ENCODE measurements at places on chromosomes 16 and 17. TPM values are rescaled to one million over a fixed set of nuclear protein-coding genes. Genes with fewer than 3 reads are reported as not detected.

Gene NUP93
- total RNA-seq, result 65.9 TPM

- no peak for DNase-seq
These were observed 8.8 kb downstream of the ADAT1 start for GRCh38 chr16:75614066-75614897.

DNA sequence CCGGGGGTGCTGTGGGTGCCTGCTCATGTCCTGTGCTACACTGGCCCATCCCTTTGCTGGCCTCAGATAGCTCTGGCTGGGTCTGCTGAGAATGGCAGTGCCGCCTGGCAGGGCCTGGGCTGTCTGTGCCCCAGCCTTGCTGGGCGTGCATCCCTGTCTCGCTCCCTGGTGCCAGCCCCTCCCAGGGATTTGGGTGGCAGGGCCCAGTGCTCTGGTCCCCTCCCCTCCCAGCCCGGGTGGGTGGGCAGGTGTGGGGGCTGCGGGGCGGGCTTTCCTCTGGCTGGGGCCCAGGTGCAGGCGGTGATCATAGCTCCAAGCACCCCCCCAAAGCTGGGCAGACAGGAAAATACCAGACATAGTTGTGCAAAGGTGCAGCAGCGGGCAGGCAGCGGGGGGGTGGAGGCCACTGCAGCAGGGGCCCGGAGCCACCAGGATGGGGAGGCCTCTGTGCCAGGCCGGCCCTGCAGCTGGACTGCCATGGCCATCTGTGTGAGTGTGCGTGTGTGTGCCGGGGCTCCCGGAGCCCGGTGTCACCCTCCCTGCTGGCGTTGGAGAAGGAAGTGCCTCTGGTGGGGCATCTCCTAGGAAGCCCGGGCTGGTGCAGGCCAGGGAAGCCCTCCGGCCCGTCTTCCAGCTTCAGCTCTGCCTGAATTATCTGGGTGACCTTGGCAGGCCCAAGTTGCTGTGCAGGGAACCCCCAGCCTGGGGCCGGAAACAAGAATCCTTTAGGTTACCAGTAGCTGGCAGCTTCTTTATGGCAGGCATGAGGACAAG, 7.4 kb downstream of the GLIS2 start:
- no peak for DNase-seq

DNA sequence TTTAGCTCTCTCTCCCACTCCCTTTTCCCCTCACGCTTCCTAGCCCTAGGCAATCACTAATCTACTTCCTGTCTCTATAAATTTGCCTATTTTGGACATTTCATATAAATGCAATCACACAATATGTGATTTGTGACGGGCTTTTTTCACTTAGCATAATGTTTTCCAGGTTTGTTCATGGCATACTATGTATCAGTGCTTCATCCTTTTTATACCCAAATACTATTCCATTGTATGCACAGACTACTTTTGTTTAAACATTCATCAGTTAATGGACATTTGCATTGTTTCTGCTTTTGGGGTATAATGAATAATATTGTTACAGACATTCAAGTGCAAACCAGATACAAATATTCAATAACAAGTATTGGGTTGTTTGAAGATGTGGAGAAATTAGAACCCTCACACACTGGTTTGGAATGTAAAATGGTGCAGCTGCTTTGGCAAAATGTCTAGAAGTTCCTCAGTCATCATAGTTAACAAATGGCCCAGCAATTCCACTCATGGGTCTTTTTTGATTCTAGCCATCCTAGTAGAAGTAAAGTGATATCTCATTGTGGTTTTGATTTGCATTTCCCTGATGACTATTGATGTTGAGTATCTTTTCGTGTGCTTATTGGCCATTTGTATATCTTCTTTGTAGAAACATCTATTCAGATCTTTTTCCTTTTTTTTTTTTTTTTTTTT, 67.7 kb downstream of the TBX4 start:
- no peak for DNase-seq

- no peak for DNase-seq
These were observed 84.6 kb downstream of the GP2 start for GRCh38 chr16:20242568-20243255.

DNA sequence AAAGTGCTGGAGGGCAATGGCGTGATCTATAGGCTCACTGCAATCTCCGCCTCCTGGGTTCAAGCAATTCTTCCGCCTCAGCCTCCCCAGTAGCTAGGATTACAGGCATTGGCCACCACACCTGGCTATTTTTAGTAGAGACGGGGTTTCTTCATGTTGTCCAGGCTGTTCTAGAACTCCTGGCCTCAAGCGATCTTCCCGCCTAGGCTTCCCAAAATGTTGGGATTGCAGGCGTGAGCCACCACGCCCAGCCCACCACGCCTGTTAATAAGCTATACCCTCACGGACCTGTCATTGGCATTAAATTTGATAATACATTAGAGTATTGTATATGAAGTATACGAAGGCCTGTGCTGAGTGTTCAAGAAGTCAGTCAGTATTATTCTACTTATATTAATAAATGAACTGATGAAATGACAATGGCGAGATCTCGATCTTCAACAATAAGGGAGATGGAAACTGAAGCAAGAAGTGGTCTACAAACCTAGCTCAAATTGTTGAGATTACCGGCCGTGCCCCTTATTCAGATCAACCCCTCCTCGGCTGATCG, 818 bp upstream of the BCAS3 start:
- no peak for DNase-seq

DNA sequence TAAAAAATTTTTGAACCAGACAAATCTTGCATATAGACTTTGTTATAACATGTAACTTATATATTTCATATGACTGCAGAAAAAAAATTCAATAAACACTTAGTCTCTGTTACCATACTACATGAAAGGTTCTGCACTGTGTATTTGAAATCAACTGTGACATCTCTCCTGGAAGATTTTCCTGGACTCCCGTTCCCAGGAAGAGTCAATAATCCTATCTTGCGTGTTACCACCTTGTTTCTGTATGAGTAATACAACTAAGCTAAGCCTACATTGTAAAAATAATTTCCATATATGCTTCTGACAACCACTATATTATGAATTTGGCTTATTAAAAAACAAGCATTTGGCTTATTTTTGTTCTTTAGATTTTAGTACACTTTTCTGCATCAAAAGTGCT, 665.6 kb upstream of the SOX9 start:
- no peak for DNase-seq

Gene ZNF286A
- 33.7 TPM for total RNA-seq

DNA sequence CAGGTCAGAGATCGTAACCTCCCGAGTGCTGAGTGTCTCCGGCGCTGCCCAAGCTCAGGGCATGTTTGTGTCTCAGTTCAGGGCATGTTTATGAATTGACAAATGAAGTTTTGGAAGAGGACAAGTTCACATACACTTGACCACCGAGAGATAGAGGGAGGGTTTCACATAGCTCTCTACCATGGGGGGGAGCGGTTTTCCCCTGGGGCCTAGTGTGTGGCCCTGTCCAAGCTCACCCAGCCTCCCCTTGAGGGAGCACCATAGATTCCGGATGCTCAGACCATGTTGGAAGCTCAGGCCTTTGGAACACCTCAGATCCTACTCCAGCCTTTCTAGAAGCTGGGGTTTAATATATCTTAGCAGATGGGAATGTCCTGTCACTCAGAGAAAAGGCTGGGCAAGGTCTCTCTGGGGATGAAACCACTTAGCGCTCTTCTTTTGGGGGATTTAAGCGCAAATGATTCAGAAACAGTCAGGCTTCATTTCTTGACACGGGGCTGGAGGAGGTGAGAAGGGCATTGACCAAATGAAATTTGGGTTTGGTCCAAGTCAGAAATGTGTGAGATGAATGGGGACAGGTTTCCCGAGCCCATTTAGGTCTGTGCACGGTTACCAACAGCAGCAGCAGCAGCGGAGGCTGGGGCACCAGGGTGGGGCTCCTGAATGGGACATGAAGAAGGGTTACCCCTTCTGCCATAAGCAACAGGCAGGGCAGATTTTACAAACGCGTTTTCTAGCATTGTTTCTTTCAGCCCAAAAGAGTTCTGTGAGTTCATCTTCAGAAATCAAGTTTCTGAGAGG, 96.6 kb downstream of the METRNL start:
- no peak for DNase-seq

DNA sequence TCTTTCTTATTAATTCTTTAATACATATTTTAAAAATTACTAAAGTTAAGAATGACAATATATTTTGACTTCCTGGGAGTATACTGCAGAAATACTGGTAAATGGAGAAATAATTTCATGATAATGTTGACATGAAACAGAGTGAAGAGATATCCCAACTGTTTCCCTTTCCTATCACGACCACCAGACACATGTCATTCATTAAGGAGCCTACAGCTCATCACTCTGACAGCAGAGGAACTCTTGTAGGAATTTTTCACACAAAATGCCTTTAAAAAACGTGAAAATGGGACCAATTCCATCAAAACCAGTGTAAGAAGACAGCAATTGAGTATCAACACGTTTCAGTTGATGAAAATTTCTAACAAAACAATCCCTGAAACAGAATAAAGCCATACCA, 172.9 kb upstream of the CPHXL start:
- no peak for DNase-seq

All from kidney epithelial cell (primary cell).